Fibroblast of villous mesenchyme (primary cell): ENCODE measurements at places on chromosomes 12 and 14. TPM values are rescaled to one million over a fixed set of nuclear protein-coding genes. Genes with fewer than 3 reads are reported as not detected.
A peak's percentile ranks its signal among the peaks of the same experiment; 100 is the strongest.

DNA sequence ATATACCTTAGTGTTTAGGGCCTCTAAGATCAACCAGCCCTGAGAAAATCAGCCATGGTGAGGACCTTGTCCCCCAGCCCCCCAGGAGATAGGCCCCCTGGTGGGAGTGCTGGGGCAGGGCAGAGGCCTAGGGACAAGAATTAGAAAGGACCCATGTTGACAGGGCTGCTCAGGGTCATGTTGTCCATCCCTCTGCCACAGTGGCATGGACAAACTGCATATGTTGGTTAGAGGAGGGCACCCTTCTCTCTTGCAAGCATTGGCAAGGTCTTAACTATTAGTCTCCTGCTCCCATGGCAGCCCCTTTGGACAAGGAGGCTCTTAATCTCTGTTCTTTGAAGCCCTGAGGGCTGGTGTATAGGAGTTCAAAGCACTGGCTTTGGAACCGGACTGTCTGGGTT lies 755 bp upstream of the PTPN6 start:
- no peak for DNase-seq

- no peak for DNase-seq
Observed at GRCh38 chr12:125038976-125039625, 26.1 kb upstream of the AACS start.

DNA sequence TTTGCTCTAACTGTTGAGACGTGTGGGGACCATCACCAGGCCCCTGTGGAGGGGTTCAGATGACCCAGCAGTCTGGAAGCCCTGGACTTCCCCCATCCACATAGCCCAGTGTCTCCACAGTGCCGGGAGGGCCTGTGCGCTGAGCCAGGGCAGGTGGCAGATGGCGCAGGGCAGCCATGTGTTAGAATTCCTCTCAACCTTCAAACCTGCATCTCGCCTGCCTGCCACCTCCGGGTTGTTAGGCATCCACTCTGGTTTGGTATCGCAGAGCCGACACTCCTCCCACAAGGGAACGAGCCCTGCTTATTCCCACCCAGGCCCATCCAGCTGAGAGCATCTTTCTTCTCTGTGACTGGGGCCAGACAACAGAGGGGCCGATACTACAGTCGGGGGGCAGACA lies 84.5 kb downstream of the ADGRD1 start:
- no peak for DNase-seq

- peak; percentile 58 for DNase-seq
Observed at GRCh38 chr12:19833775-19834501, 394.6 kb downstream of the AEBP2 start.

DNA sequence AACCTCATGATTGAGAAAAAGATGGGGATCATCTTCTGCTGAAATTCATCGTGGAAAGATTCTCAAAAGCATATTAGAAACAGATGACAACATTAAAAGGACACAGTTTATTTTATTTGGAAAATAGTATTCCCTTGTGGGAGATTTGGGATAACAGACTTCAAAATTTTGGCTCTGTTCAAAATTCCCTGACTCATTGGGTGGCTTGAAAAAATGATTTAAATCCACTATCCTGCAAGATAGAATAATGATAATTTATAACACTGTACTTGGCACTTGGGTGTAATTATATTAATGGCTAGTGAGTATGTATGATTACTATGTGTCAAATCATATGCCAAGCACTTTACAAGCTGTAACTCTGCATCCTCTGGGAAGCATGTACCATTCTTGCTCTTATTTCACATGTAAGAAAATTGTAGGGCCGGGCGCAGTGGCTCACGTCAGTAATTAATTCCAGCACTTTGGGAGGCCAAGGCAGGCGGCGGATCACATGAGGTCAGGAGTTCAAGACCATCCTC lies 128.8 kb downstream of the LMNTD1 start:
- no peak for DNase-seq

- peak; percentile 44 for DNase-seq
Observed at GRCh38 chr12:68971404-68971803, 38.4 kb upstream of the CPM start.

- no peak for DNase-seq
Observed at GRCh38 chr14:24775950-24776349, 142.0 kb upstream of the GZMB start.

- DNase-seq, result no peak
Observed at GRCh38 chr14:54489318-54489683, 521 bp upstream of the GMFB start.

DNA sequence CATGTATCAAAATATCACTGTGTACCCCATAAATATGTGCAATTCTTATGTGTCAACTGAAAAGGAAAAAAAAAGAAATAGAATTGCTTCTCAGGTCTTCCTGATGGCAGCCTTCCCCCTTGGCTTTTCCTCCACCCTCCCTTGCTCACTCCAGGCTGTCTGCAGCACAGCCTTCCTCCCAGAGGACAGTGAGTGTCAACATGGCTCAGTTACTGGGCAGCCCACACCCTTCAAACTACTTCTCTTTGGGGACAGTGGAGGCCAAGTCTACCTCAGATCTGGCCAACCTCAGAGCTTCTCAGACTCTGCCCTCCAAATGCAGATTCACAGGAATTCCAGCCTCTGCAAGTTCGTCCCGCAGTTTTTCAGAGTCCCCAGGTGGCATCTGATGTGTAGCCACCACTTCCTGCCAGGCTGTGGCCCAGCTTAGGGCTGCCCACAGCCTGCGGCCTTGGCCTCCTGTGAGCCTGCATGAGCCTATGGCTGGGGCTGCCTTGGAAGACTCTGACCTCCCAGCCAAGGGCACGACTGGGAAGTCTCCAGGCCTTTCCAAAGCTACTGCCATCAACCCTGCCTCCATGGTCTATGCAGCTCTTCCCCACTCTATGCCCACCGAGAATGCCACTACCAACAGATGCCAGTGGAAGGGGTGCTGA lies 148.0 kb upstream of the PWP1 start:
- no peak for DNase-seq

- DNase-seq, result no peak
Observed at GRCh38 chr12:70627677-70628076, 9.6 kb downstream of the PTPRB start.

GRCh38 chr14:104889375-104889757 lies 24.3 kb downstream of the CEP170B start:
- no peak for DNase-seq

- peak; percentile 41 for DNase-seq
Observed at GRCh38 chr12:11228296-11228879, 41.1 kb downstream of the PRB3 start.

GRCh38 chr12:73935817-73936216 lies 601.8 kb upstream of the ATXN7L3B start:
- DNase-seq, result no peak

DNA sequence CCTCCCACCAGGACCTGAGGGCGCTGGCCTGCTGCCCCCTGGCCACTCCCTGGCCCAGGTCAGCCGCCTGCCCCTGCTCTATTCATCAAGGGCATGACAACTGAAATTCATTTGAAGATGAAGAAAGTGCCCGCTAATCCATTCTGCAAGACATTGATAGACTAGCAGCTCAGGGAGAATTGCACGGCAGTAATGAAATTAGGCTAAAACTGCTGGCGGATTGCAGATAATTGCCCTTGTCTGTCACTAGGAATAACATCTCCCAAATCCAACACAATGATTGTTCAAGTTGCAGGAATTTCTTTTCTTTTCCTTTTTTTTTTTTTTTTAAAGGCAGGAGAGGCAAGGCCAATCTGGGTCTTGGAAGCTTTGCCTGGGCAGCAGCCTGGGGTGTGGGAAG lies 44.5 kb downstream of the MVK start:
- DNase-seq, result no peak

DNA sequence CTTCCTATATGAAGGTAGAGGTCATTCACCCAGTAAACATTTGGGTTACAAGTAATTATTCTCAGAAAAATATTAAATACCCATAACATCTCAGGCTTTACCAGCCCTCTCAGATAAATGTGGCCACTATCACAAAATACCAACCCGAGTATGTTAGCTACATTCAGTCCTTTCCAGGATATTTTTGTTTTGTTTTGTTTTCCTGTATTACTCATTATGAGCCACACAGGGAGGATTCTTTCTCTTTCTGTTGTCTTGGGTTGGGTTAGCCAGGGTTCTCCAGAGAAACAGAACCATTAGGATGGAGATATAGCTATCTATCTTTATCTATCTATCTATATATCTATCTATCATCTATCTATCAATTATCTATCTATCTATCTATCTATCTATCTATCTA lies 947.6 kb upstream of the MDGA2 start:
- no peak for DNase-seq

The INSM2 gene
- not detected in 2 replicates for total RNA-seq

The RPL10L gene
- 0.43 TPM in 1 of 2 replicates, not detected in the other for total RNA-seq

The ADSS1 gene
- 1.3 and 4.3 TPM in 2 replicates for total RNA-seq

The PXN gene
- total RNA-seq, result 63.0 and 67.3 TPM in 2 replicates

The PTHLH gene
- total RNA-seq, result 1.3 and 1.6 TPM in 2 replicates

The ISCU gene
- total RNA-seq, result 105 TPM in 2 replicates
